AML-193 (cell line): ENCODE measurements at places on chromosomes 4 and X.

DNA sequence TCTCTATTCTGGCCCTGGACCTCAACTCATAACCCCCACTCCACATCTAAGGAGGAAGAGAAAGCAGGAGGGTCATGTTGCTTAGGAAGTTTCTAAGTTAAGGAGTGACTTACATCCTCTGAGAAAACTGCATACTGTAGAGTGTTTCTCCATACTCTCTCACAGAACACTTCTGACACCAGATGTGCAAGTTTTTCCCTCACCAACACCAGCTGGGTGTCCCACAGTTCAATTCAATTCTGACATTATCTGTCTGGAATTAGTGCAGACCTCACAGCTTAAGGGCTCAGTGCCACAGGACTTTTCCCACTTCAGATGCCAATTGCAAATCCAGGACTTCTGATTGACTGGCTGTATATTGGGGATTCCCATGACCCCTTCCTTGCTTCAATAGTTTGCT is 89.0 kb upstream of the SFRP2 start:
- DNase-seq, result no peak

- DNase-seq, result no peak
These were observed 177.0 kb downstream of the CAMK2D start for GRCh38 chr4:113584407-113585150.

DNA sequence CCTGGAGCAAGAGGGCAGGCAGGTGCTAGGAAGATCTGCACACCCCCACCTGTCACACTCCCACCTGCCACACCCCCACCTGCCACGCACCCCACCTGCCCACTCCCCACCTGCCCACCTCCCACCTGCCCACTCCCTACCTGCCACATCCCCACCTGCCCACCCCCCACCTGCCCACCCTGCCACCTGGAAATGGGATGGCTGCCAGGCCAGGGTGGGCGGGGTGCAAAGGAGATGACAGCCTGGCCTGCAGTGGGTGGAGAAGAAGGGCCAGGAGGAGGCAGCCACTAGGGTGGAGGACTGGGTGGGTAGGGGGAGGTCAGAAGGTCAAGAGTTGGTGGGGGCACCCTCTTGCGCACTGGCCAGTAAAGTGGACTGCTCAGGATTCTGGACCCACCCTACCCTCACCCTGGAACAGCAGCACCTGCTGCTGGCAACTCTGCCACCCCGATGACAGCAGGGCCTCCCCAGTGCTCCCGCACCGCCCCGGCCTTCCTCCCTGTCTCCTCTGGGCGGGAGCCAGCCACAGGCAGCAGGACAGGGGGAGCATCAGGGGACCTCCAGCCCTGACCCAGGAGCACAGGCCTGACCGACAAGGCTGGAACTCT is 66.8 kb upstream of the NKX1-1 start:
- no peak for DNase-seq

DNA sequence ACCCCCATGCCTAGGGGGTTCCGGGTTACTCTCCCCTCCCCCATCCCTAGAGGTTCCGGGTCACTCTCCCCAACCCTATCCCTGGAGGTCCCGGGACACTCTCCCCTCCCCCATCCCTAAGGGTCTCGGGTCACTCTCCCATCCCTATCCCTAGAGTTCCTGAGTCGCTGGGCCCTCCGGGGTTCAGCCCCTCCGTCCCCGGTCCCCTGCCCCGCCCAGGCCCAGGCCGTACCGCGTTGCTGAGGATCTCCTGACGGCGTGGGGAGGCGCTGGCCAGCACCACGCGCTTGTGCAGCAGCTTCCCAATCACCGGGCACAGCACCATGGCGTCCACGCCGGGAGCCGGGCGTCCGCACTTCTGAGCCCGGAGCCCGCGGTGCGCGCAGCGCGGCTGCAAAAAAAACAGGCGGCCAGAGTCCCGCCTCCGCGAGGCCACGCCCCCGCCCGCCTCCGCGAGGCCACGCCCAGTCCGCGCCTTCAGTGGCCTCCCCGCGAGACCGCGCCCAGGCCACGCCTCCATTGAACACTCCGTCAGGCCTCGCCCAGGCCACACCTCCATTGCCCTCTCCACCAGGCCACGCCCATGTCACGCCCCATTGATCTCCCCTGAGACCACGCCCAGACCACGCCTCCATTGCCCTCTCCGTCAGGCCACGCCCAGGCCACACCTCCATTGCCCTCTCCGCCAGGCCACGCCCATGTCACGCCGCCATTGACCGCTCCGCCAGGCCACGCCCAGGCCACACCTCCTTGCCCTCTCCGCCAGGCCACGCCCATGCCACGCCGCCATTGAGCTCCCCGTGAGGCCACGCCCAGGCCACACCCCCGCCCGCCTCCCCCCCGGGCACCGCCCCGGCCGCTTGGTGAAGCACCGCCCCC is at the start of gene ASMTL:
TSS of gene ASMTL (minus strand) at position 394 of the 879 bp plus-strand sequence. CDS start at position 325, 69 bp downstream.
- no peak for DNase-seq

DNA sequence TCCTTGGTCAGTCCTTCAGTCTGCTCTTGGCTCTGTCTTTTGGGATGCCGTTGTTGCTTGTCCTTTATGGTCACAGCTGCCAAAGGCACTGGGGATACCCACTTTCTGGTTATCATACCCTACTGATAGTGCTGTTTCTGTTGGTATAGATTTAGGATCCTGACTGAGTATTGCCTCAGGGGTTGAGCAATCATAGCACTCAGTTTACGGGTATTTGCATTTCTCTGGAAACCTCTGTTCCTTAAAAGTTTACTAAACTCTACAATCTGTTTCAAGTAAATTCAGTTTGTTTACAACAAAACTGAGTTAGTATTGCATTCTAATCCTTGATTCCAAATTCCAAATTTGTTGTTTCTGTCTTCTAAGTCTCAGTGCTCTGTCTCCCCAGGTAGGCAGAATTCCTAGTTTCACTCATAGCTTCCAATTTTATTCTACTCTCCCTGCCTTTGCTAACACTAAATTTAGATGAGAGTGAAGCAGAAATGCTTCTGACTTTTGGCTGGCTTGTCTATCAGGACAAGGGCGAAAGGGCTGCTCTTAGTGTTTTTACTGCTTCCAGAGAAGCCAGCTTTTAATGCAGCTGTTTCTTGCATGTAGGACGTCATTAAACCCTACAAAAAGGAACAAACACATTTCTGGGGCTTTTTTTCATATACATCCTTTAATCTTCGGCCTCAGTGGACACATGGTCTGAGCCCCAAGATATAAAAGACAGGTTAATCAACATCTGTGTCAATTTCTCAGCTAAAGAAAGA is 17.2 kb upstream of the TET2 start:
- no peak for DNase-seq

DNA sequence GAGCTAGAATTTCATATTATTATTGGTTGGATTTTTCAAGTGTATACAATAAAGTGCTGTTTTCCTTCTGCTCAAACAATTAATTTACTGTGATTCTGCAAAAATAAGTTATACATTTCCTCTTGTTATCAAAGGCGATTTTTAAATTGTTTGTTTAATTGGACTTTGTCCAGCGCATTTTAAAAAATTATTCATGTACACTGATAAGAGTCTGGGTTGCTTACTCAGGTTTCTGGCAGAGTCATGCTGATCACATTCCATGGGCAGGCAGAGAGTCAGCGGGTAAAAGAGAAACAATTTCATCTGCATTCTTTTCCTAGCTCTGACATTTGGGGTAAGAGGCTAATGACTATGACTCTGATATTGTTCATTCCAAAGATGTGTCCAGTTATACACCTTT is 8.9 kb downstream of the FAT4 start:
- no peak for DNase-seq

- DNase-seq, result no peak
These were observed 30.7 kb downstream of the NUP54 start for GRCh38 chr4:76117536-76117935.

DNA sequence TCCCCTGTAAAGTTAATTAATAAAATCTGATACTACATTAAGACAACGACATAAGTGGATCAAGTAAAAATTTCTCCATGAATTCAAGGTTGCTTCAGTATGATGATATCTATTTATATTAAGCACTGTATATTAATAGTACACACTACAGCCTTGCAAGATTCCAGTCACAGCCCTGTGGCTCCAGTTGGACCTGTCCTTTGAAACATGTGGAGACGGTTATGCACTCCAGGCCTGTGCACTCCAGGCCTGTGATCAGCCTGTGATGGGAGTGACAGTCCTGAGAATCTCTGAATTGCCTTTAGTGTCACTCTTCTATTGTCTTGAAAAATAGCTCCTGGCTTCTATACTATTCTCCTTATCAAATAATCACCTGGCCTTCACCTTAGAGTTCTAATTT is 981.1 kb upstream of the AGA start:
- DNase-seq, result no peak

DNA sequence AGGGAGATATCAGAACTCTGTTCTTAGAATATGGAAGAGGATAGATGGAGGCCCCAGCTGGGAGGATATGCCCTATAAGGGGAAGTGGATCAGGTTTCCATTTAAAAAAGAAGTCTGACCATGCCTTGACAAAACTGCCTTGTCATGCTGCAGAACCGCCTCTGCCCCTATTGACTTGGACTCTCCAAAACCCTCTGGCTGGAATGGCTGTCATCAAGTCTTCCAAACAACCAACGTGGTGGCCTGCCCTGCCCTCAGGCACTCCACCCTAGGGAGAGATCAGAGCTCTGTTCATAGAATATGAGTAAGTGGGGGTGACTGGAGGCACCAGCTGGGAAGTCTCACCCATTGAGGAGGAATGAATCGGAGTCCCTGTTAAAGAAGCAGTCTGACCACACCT is 114.9 kb downstream of the VSIG4 start:
- DNase-seq, result no peak

GRCh38 chrX:151174581-151175282 is 1.7 kb upstream of the GPR50 start:
- no peak for DNase-seq

DNA sequence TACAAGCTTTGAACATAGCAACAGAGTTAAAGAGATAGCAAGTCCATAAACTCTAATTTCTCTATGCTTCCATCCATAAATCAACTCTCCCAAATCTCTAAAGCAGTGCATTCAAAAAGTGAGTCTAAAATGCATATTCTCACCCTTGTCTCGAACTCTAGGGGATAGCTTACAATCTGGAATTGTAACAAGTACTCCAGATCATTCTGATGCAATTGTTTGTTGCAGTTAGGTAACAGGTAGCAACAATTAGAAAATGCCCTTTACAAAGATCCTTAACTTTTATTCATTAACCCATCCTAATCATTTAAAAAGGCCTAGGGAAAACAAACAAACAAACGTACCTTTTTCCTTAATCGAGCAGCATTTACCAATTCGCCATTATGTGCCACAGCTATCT is 18.9 kb upstream of the AASDH start:
- no peak for DNase-seq

GRCh38 chrX:599837-600715 is 30.5 kb upstream of the SHOX start:
- DNase-seq, result no peak

DNA sequence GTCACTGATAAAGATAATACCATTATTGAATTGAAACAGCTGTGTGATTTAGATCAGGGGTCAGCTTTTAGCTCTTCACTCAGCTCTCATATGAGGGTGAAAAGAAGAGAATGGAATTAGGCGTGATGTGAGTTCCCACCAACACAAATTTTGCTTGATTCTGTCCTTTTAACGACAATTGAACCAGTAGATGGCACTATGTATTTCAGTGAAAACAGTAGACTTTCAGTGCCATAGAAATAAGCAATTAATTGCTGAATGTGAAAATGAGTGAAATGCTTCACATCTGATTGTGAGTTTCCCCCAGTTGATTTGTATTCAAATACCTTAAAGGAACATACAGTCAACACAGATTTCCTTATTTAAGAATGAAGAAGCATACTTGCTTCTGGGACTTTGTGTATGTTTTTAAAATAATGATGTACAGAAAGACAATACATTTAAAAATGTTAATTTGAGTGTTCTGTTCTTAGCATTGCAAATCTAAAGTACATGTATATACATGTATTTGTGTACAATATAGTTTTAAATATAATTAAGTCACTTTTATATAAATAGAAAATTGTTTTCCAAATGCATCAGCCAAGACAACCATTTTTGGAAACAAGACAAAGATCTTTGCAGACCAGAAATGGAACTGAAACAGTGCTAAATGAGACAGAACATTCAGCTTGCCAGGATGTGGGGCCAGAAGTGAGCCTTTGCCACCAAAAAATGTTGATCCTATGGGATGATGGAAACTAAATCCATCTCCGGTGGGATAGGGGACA is 178.8 kb downstream of the SNCA start:
- peak; percentile 42 for DNase-seq

- no peak for DNase-seq
These were observed 46.5 kb downstream of the EVC start for GRCh38 chr4:5757536-5757935.

GRCh38 chrX:118495958-118496762 is 545 bp downstream of the DOCK11 start:
- DNase-seq, result peak; percentile 37

- DNase-seq, result no peak
These were observed 10.2 kb upstream of the MSANTD1 start for GRCh38 chr4:3238721-3239120.

GRCh38 chrX:337331-337831 is 18.8 kb upstream of the GTPBP6 start:
- DNase-seq, result no peak

DNA sequence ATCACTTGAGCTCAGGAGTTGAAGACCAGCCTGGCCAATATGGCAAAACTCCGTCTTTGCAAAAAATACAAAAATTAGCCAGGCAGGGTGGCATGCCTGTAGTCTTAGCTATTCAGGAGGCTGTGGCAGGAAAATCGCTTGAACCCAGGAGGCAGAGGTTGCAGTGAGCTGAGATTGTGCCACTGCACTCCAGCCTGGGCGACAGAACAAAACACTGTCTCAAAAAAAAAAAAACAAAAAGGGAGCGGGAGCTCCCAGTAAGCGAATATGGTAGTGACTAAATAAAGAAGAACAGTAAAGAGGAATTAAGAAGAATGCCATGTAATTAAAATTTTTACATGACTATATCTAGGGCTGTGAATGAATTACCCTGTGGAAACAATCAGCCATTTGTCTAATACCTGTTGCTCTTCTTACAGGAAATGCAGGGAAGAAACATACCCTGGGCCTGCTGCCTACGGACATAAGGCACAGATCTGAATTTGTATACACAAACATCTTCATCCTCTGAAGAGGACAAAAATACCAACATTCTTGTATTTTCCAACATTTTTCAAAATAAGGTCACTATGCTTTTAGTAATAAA is 11.4 kb downstream of the WDFY3 start:
- no peak for DNase-seq

GRCh38 chr4:122663814-122664610 is 43.1 kb upstream of the IL21 start:
- DNase-seq, result no peak

DNA sequence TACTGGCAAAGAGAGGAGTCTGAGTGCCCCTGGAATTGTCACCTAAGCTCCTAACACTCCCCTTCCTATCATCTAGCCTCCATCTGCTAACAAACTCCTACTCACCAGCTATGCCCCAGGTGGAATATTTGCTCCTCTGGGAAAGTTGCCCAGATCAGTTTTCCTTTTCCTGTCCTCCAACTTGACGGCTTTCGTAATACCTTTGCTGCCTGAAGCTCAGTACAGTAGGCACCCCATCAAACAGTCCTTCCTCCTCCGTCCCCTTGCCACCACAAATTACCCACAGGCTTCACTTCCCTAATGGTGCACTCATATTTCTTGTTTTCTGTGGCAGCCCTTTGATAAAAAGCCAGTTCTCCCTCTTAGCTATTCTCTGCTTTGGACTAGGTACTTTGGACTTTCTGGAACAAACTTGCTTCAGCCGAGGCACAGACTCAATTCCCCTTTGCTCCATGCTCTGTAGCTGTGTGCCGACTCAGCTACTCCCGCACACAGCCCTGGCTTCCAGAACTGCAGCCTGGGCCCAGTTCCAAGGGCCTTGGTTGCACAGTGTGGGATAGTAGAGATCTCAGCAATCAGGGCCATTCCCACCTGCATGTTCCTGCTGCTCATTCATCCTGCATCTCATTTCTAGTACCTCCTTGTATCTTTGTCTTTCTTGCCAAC is 605.1 kb downstream of the BCOR start:
- peak; percentile 12 for DNase-seq

- no peak for DNase-seq
These were observed 15.6 kb downstream of the PNMA6F start for GRCh38 chrX:153305972-153306371.
